ENCODE measurements at places on chromosomes 13 and 19.

GRCh38 chr13:82116422-82116989 is 1765.8 kb downstream of the SLITRK1 start:
- DNase-seq: no peak

- DNase-seq: no peak
Measured at GRCh38 chr19:19262190-19263057, 10.7 kb downstream of the TM6SF2 start.

DNA sequence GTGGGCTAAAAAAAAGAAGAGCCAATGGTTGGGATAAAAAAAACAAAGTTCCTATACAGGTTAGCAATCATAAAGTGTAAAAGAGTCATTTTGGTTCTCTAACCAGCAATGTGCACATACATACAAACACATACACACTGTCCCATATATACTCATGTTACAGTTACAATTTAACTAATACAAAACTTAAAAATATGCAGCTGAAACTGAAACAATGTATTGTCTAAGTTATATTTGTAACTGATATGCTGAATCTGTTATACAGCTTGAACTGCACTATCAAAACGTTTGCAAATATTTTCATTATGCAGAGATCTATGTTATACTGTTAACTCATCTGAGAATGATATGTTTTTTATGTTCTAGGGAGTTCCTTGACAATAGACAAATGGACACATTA is 173.7 kb downstream of the KLF12 start:
- no peak for DNase-seq

DNA sequence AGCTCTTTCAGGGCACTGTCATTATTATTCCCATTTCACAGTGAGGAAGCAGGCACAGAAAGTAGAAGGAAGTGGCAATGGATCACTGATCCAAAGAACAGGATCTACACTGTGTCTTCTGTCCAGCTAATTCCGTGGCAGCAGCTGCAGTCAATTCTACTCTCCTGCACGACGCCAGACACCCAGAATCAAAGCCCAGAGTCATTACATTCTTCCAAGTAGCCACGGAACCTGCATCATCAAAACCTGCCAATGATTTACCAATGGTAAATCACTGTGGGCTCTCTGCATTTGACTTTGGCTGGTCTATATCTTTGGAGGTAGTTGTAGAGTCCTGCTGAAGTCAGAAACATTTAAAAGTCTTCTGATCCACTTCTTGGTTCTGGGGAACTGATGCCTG is 767.7 kb downstream of the LIG4 start:
- no peak for DNase-seq

DNA sequence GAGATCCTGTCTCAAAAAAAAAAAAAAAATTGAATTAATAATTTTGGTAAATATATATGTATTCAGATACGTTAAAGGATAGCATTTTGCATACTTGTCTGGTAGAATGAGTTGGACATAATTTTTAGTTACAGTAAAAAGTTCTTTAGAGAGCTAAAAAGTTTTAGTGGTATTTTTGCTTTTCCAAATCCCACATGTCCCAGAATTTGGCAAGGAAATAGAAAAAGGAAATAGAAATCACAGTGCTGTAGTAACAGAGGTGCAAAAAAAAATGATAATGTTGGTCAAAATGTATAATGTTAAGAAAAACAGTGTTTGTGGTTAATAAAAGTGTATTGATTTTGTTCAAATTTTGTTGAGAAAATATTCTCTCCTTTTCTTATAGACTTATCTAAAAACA is 96.8 kb downstream of the LRCH1 start:
- no peak for DNase-seq

- no peak for DNase-seq
Measured at GRCh38 chr13:66927562-66927961, 302.6 kb downstream of the PCDH9 start.

DNA sequence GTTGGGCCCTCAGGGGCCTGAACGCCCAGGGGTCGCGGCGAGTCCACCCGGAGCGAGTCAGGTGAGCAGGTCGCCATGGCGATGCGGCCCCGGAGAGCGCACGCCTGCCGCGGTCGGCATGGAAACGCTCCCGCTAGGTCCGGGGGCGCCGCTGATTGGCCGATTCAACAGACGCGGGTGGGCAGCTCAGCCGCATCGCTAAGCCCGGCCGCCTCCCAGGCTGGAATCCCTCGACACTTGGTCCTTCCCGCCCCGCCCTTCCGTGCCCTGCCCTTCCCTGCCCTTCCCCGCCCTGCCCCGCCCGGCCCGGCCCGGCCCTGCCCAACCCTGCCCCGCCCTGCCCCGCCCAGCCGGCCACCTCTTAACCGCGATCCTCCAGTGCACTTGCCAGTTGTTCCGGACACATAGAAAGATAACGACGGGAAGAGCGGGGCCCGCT is at the start of gene CCNA1:
Gene CCNA1, plus strand, starts transcription at position 390 of the 439 bp plus-strand sequence. CDS start 562 bp downstream, outside the sequence.
- DNase-seq: no peak

DNA sequence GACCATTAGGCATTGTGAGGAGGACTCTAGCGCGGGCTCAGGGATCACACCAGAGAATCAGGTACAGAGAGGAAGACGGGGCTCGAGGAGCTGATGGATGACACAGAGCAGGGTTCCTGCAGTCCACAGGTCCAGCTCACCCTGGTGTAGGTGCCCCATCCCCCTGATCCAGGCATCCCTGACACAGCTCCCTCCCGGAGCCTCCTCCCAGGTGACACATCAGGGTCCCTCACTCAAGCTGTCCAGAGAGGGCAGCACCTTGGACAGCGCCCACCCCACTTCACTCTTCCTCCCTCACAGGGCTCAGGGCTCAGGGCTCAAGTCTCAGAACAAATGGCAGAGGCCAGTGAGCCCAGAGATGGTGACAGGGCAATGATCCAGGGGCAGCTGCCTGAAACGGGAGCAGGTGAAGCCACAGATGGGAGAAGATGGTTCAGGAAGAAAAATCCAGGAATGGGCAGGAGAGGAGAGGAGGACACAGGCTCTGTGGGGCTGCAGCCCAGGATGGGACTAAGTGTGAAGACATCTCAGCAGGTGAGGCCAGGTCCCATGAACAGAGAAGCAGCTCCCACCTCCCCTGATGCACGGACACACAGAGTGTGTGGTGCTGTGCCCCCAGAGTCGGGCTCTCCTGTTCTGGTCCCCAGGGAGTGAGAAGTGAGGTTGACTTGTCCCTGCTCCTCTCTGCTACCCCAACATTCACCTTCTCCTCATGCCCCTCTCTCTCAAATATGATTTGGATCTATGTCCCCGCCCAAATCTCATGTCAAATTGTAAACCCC is 2.8 kb upstream of the CEACAM5 start:
- DNase-seq: no peak

DNA sequence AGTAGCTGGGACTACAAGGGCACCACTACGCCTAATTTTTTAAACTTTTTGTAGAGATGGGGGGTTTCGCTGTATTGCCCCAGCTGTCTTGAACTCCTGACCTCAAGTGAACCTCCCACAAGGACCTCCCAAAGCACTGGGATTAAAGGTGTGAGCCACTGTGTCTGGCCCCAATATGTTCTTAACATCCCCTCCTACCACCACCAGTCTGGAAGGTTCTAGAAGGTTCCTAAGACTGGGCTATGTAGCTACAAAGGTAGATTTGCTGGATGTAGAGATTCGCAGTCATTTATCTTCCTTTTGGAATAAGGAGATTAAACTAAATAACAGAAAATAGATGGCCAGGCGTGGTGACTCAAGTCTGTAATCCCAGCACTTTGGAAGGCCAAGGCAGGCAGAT is 5.3 kb downstream of the HSD17B14 start:
- no peak for DNase-seq

DNA sequence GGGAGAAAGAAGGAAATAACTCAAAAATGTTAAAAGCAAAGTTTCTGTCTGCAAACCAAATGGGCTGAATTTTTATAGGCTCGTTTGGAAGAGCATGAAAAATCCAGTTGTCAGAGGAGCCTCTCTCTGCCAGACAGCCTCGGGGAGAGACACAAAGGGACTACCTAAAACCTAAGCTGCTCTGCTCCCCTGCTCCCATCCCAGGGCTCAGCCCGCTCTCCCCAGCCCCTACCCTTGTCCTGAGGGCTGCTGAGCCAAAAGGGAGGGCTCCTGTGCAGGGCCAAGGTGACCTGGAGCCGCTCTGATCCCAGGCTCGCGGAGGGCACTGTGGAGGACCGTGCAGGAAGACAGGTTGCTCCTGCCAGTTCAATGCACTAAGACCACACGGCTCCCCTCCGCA is 96.7 kb upstream of the UQCRFS1 start:
- no peak for DNase-seq

- no peak for DNase-seq
Measured at GRCh38 chr13:37791699-37792098, 77.9 kb downstream of the TRPC4 start.

- DNase-seq: no peak
Measured at GRCh38 chr13:23159205-23159759, 21.5 kb upstream of the SGCG start.

GRCh38 chr19:3434630-3435553 is 45.4 kb downstream of the SMIM24 start:
- peak; percentile 88 for DNase-seq

- no peak for DNase-seq
Measured at GRCh38 chr19:35883882-35884281, 15.5 kb downstream of the APLP1 start.

DNA sequence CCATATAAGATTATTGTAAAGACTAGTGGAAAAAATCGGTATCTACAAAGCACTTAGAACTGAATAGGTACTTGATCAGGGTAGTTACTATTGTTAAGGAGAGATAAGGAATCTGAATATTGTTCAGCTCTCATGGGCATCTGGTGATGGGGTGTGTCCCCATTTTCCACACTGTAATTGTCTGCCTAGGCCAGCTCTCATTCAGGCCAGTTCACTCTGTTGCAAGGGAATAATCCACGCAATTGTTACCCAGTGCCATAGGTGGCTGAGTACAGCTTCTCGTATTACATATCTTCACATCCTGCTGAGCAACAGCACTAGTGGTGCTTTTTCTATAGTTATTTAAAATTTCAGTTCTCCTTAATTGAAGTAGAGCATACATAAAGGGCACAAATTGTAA is 45.6 kb upstream of the C13orf42 start:
- no peak for DNase-seq

GRCh38 chr13:28601581-28601980 is 57.3 kb upstream of the POMP start:
- no peak for DNase-seq

GRCh38 chr13:40613192-40613818 is 53.1 kb downstream of the FOXO1 start:
- DNase-seq: no peak

DNA sequence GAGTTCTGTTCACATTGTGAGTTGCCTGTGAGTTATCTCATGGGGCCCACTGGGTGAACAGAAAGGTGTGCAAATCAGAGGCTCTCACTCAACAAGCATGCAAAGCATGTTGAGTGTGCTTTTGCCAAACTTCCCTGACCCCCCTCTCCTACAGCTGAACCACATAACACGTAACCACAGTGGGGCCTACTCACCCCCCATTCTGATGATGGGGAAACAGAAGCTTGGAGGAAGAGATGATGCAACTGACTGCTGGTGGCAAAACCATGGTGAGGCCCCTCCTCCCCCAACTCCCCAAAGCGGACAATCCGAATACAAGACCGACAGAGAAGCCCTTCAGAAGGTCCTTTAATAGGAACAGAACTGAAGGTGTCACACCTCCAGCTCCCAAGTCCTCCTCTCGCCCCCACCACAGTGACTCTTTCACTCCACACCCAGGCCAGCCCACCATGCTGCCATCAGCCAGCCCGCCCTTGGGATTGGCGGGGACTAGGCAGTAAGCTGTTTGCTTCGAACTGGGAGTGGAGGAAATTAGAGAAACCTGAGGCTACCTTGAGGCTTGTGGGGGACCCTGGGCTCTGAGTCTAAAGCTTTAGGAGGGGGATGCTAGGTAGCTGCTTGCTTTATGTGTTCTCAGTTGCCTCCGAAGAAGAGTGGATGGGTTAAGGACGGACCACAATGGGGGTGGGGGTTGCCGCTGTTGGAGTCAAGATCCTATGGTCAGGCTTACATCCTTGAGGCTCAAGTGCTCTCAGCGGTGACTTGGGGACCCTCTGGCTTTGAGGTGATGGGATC is 3.8 kb downstream of the ZNF784 start:
- DNase-seq: no peak

GRCh38 chr19:17205237-17206140 is 9.7 kb upstream of the USE1 start:
- no peak for DNase-seq

GRCh38 chr13:100112186-100112838 is 23.4 kb downstream of the PCCA start:
- DNase-seq: no peak

DNA sequence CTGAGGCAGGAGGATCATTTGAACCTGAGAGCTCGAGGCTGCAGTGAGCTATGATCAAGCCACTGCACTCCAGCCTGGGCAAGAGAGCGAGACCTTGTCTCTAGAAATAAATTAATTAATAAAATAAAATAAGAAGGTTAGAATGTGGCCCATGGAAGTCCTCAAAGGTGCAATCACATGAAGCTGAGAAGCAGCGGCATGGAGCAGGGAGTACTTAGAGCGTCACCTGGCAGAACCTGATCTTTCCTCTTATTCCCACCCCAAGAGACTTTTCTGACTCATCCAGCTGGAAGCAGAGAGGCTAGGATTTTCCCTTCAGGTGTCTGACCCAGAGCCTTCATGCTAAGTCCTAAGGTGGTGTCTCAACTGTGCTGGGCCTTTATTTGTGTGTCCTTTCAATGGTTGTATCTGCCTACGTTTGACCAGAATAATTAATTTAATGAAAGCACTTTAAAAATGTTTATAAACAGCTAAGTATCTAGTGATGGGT is 8.9 kb upstream of the MRPS31 start:
- DNase-seq: no peak

DNA sequence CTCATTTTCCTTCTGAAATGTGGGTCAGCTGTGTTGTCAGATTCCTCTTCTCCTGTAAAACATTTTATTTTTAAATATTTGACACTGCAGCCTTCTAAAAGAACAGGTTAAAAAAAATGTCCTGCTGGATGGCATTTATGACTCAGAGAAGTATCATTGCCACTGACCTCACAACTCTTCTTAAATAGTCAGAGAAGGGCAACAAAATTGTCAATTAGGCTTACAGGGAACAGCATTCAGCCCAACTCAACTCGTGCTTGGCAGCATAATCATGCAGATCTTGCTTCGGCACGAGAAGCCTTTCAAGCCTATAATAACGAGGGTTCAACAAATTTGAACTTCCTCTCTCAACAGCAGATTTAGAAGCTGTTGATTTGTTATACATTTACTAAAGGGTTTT is 296.7 kb upstream of the DACH1 start:
- no peak for DNase-seq

DNA sequence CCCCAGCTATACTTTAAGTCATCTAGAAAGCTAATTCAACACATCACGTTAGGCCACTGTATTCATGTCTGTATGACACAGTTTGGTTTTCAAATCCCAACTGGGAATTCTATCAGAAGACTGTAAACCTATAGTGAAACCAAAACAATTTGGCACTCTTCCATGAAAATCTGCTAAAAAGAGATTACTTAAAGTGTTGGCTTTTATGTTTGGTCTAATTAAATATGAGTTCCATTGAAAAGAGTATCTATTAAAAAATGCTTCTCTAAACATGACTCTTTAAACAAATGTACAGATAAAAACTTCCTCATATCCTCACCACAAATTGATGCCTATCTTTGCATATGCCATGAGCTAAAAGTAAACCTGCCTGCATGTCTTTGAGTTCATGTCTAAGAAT is 25.4 kb downstream of the PCDH9 start:
- DNase-seq: no peak

GRCh38 chr13:69947582-69947981 is 160.0 kb upstream of the ATXN8OS start:
- no peak for DNase-seq
